ENCODE measurements at places on chromosomes 6 and 20. TPM values are rescaled to one million over a fixed set of nuclear protein-coding genes. Genes with fewer than 3 reads are reported as not detected.

Gene EFCAB8
- total RNA-seq, result not detected

Gene OPRL1
- 1.2 TPM for total RNA-seq

Gene C6orf163
- 0.43 TPM for total RNA-seq

Gene SMLR1
- not detected for total RNA-seq

Gene SSTR4
- total RNA-seq, result not detected

Gene PDYN
- not detected for total RNA-seq

Gene SLC22A16
- not detected for total RNA-seq

Gene COL10A1
- 3.0 TPM for total RNA-seq

Gene GINS1
- 11.4 TPM for total RNA-seq

Gene ARHGAP18
- total RNA-seq, result 69.5 TPM

Gene WFDC5
- total RNA-seq, result not detected

Gene BMP2
- total RNA-seq, result not detected

Gene CAP2
- total RNA-seq, result 82.3 TPM

Gene CYP39A1
- not detected for total RNA-seq

Gene ULBP1
- total RNA-seq, result 11.8 TPM

Gene RHAG
- not detected for total RNA-seq

Gene THBS2
- 227 TPM for total RNA-seq

Gene FOXQ1
- total RNA-seq, result 0.80 TPM

Gene UBD
- not detected for total RNA-seq

Gene SLC12A5
- not detected for total RNA-seq

Gene SYCP2L
- total RNA-seq, result not detected

Gene SNTA1
- total RNA-seq, result 14.9 TPM

GRCh38 chr20:25177890-25178321, 17.6 kb upstream of the ENTPD6 start:
- peaks cover 6% of the 10 kb centered on the region for H3K36me3 ChIP-seq
- peaks cover 19% of the 10 kb centered on the region for H3K27me3 ChIP-seq
- no peak for DNase-seq
- peak overlapping the region; percentile 44 for H3K4me3 ChIP-seq
- H3K4me1 ChIP-seq, result peaks cover 24% of the 10 kb centered on the region
- no peak overlapping the region for H3K27ac ChIP-seq

GRCh38 chr6:15427331-15428070, 181.6 kb downstream of the JARID2 start:
- peaks cover 72% of the 10 kb centered on the region for H3K4me1 ChIP-seq
- peaks cover 9% of the 10 kb centered on the region for H3K36me3 ChIP-seq
- peak overlapping the region; percentile 51 for H3K27ac ChIP-seq
- no peaks in the 10 kb centered on the region for H3K27me3 ChIP-seq
- no peak for DNase-seq

GRCh38 chr20:61350500-61351250, 98.6 kb downstream of the CDH4 start:
- H3K27me3 ChIP-seq, result peaks cover 2% of the 10 kb centered on the region
- H3K27ac ChIP-seq, result no peak overlapping the region
- H3K36me3 ChIP-seq, result peaks cover 5% of the 10 kb centered on the region
- DNase-seq, result no peak

GRCh38 chr20:41889126-41889843, 271.1 kb upstream of the CHD6 start:
- H3K36me3 ChIP-seq, result peaks cover 4% of the 10 kb centered on the region
- H3K27ac ChIP-seq, result no peak overlapping the region

DNA sequence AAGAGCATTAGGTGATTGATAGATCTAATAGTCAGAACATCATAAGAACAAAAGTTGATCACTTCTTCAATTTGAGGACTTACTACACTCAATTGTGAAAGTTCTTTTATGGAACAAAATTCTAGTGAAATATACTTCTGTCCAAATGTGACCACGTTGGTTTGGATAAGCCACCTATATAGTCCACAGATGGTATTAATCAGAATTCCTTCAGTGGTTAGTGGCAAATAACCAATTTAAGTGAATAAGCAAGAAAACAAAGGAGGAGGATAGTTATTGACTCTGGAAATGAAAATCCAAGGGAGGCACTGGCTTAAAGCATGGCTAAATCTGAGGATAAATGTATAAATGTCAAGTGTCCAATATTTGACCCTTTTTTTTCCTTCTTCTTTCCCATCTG, 268.5 kb upstream of the MARCKS start:
- peaks cover 30% of the 10 kb centered on the region for H3K4me1 ChIP-seq
- no peak overlapping the region for H3K4me3 ChIP-seq
- DNase-seq, result no peak
- no peaks in the 10 kb centered on the region for H3K36me3 ChIP-seq

- no peaks in the 10 kb centered on the region for H3K4me1 ChIP-seq
- no peak overlapping the region for H3K27ac ChIP-seq
- no peaks in the 10 kb centered on the region for H3K36me3 ChIP-seq
These were observed 101.2 kb downstream of the SMPDL3A start for GRCh38 chr6:122890250-122890649.

DNA sequence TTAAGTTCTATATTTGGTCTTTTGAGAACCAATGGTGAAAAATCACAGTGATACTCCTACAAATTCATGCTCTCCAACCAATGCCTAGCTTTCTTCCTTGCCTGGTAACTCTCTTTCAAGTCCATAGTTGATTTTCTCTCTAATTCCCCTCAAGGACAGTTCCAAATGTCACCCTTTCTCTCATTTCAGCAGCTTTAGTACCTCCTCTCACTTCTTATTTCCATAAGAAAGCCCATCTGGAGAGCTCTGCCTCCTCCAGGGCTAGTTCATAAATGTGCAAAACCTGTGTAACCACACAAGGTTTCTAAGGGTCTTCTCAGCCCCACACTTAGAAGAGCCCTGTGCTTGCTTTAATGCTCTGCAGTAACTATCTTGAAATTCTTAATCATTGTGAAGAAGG, 155.4 kb upstream of the PLCB4 start:
- H3K4me1 ChIP-seq, result peaks cover 14% of the 10 kb centered on the region
- no peak for DNase-seq
- H3K27me3 ChIP-seq, result no peaks in the 10 kb centered on the region
- no peak overlapping the region for H3K4me3 ChIP-seq
- H3K27ac ChIP-seq, result no peak overlapping the region
- peaks cover 16% of the 10 kb centered on the region for H3K36me3 ChIP-seq

- H3K27me3 ChIP-seq, result peaks cover 31% of the 10 kb centered on the region
- no peak overlapping the region for H3K4me3 ChIP-seq
- no peaks in the 10 kb centered on the region for H3K4me1 ChIP-seq
These were observed 63.5 kb downstream of the GRM4 start for GRCh38 chr6:34082348-34082747.

- H3K36me3 ChIP-seq, result no peaks in the 10 kb centered on the region
- H3K4me3 ChIP-seq, result no peak overlapping the region
- no peak for DNase-seq
- H3K27me3 ChIP-seq, result no peaks in the 10 kb centered on the region
- H3K27ac ChIP-seq, result no peak overlapping the region
- H3K4me1 ChIP-seq, result peaks cover 22% of the 10 kb centered on the region
These were observed 132.3 kb downstream of the CARMIL1 start for GRCh38 chr6:25411316-25411950.

DNA sequence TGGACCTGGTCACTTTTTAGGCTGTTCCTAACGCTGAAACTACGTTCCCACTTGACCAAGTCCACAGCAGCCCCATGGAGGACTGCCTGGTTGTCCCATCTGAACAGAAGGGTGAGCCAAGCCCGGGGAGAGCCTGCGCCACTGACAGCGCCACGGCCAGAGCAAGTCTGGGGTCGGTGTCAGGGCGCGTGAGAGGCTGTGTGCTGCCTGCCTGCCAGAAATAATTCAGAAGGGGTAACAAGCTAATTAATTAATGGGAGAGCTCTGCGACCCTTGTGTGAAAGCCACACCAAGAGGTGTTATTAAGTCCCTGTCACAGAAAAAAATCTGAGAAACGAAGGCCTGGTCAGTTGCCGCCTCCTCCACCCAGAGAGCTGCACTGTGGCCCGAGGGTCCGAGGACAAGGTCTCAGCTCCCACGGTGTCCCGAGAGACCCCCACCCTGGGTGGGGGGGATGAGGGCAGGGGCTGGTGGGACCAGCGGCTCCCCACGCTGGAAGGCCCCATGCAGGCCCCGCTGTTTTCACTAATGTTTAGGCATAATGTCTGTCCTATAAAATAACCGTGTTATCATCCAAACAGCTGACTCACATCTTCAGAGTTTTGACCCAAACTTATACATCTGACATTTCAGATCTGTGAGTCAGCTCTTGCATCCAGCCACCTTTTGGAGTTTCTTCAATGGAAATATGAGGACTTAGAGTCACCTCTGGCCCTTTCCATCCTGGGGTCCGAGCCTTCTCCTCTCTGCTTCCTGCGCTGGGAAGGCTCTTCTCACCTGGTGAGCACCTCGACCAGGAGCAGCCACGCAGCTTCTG, 58.5 kb downstream of the DLL1 start:
- H3K27me3 ChIP-seq, result peaks cover 18% of the 10 kb centered on the region
- H3K4me1 ChIP-seq, result peaks cover 9% of the 10 kb centered on the region
- no peaks in the 10 kb centered on the region for H3K36me3 ChIP-seq
- peak; percentile 6 for DNase-seq
- H3K4me3 ChIP-seq, result no peak overlapping the region

DNA sequence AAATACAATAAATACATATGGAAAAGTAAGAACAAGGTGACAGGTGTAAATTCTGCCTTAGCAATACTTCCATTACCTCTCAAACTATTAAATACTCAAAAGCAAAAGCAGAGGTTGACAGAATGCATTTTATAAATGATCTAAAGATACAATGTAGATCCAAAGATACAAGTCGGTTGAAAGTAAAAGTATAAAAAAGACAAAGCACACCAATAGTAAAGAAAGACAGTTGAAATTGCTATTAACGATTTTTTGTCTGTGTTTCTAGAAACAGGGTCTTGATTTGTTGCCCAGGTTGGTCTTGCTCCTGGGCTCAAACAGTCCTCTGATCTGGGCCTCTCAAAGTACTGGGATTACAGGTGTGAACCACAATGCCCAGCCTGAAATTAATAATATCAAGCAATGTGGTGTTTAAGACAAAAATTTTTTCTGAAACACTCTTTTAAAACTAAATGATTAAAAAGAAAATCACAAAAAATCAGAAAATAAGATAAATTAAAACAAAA, 23.9 kb downstream of the ULBP1 start:
- H3K27ac ChIP-seq, result no peak overlapping the region
- H3K4me1 ChIP-seq, result peaks cover 17% of the 10 kb centered on the region
- DNase-seq, result no peak
- H3K4me3 ChIP-seq, result no peak overlapping the region
- peaks cover 88% of the 10 kb centered on the region for H3K27me3 ChIP-seq

DNA sequence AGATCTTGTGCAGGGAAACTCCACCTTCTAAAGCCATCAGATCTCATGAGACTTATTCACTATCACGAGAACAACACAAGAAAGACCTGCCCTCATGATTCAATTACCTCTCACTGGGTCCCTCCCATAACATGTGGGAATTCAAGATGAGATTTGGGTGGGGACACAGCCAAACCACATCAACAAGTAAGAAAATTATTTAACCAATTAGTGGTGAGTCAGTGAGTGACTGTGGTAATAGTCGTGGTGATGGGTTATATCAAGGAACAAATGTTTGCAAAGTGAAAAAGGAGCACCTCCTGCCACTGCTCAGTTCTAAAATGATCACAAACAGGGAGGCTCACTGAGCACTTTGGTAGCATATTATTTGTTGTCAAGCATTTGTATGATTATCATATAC, 20.6 kb downstream of the EPM2A start:
- no peaks in the 10 kb centered on the region for H3K4me1 ChIP-seq
- H3K27ac ChIP-seq, result no peak overlapping the region
- H3K4me3 ChIP-seq, result no peak overlapping the region
- DNase-seq, result no peak
- H3K27me3 ChIP-seq, result no peaks in the 10 kb centered on the region

GRCh38 chr6:159117563-159117962, 51.6 kb upstream of the FNDC1 start:
- H3K27ac ChIP-seq, result no peak overlapping the region
- no peak for DNase-seq
- peaks cover 10% of the 10 kb centered on the region for H3K4me1 ChIP-seq
- no peaks in the 10 kb centered on the region for H3K36me3 ChIP-seq

- no peaks in the 10 kb centered on the region for H3K36me3 ChIP-seq
- H3K27ac ChIP-seq, result no peak overlapping the region
- no peak overlapping the region for H3K4me3 ChIP-seq
- no peak for DNase-seq
- H3K27me3 ChIP-seq, result peaks cover 5% of the 10 kb centered on the region
These were observed 163.6 kb upstream of the CENPW start for GRCh38 chr6:126176282-126176681.

GRCh38 chr6:47206626-47207025, 103.1 kb downstream of the TNFRSF21 start:
- H3K4me1 ChIP-seq, result no peaks in the 10 kb centered on the region
- no peak overlapping the region for H3K4me3 ChIP-seq
- H3K27ac ChIP-seq, result no peak overlapping the region
- no peaks in the 10 kb centered on the region for H3K36me3 ChIP-seq
- no peaks in the 10 kb centered on the region for H3K27me3 ChIP-seq

GRCh38 chr20:64151633-64152530, 12.4 kb upstream of the MYT1 start:
- H3K36me3 ChIP-seq, result no peaks in the 10 kb centered on the region
- H3K4me3 ChIP-seq, result no peak overlapping the region
- peaks cover 6% of the 10 kb centered on the region for H3K4me1 ChIP-seq
- H3K27me3 ChIP-seq, result peaks cover 32% of the 10 kb centered on the region
- DNase-seq, result no peak
- no peak overlapping the region for H3K27ac ChIP-seq

DNA sequence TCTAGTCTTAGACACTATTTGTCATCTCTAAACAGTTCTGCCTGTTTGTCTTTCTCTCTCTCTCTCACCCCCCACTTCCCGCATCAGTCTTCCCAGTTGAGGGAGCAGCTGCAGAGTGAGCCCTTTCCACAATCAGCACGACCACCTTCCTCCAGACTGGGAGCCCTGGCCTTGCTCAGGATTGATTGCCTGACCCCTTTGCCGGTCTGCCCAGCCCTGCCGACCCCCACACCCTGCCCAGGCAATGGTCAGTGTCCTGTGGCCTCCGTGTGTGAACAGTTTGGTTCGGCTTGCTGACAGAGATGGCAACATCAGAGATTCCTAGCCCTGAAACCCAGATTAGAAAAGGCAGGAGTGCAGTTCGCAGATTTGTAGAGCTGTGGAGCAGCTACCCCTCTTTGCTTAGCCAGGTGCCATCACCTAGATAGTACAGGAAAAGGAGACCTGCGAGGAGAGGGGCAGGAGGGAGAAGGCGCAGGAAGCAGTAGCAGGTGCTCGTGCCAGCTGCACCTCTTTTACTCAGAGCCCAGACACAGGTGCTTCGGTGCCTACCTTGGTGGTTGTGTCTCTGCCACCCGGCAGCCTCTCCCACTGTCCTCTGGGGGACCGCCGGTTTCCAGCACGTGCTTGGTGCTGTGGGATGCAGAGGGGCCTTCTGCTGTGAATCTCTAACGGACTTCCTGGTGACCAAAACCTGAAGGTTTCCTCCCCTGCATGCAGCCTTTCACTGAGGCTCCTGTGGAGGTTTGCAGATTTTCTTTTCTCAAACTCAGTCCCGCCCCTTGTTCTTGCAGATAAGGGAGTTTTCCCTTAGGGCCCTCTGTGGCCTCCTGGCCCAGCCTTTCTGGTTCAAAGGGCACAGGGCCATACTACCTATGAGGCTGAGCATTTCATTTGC, 92.4 kb downstream of the SCML4 start:
- no peaks in the 10 kb centered on the region for H3K4me1 ChIP-seq
- H3K27me3 ChIP-seq, result peaks cover 41% of the 10 kb centered on the region
- H3K27ac ChIP-seq, result no peak overlapping the region
- no peak overlapping the region for H3K4me3 ChIP-seq
- DNase-seq, result no peak

GRCh38 chr6:158262755-158263154, 49.5 kb upstream of the TULP4 start:
- no peak overlapping the region for H3K27ac ChIP-seq
- H3K27me3 ChIP-seq, result no peaks in the 10 kb centered on the region
- no peak overlapping the region for H3K4me3 ChIP-seq
- peaks cover 13% of the 10 kb centered on the region for H3K4me1 ChIP-seq

Data from HFFc6 (cell line).